Stimulated activated CD4-positive, alpha-beta T cell treated with anti-CD3 and anti-CD28 coated beads, Interleukin-12 subunit alpha, Interleukin-12 subunit beta, amount 100 ng/mL, for 24 hours (primary cell): ENCODE measurements at places on chromosomes 12 and 14.

GRCh38 chr14:105354541-105354940, 40.0 kb downstream of the PACS2 start:
- DNase-seq = no peak

DNA sequence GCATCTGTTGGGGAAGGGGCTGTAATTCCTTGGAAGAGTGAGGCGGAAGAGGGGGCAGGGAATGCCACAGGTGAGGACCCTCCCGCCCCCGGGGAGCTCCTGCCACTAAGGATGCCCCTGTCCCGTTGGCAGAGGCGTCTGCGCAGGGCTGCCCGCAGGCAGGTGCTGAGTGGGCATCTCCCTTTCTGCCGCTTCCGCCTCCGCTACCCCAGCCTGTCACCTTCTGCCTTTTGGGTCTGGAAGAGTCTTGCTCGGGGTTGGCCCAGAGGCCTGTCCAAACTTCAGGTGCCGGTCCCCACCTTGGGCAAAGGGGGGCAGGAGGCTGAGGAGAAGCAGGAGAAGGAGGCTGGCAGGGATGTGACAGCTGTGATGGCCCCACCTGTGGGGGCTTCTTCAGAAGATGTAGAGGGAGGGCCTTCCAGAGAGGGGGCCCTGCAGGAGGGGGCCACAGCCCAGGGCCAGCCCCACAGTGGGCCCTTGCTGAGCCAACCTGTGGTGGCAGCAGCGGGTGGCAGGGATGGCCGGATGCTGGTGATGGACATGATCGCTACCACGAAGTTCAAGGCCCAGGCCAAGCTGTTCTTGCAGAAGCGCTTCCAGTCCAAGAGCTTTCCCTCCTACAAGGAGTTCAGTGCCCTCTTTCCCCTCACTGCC, 10.0 kb downstream of the VRTN start:
- DNase-seq = no peak

DNA sequence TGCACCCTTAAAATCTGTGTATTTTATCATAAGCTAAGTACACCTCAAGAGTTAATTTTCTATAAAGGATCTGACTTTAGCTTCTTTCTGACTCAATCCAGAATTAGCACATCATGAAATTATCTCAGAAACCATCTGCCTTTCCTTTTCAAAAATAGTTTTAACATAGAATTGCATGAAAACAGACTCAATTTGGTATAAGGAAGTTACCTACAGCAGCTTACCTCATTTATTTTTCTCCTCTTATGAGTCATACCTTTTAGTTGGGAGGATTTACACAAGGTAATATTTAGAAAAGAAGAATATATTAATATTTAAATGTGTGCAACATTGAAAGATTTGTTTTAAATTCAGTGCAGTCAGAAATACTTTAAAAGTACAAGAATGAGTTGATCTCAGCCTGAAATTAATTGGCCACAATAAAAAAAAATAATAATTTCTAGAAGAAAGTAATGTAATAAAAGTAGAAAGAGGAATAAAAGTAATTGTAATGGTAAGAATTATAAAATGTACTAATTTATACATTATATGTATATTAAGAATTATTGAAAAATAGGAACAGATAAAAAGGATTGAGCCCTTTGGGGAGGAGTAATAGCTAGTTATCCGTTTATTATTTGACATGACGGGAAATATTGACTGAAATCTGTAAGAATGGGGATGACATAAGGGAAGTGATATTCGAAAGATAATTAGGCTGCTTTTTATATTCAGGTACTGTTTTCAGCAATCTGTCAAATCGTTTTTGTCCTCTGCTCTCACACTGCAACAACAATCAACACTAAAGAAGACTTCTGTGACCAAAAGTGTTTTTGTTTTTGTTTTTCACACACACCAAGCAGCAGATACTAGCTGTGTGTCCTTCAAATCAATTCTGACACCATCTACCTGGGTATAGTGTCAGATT, 20.5 kb downstream of the ADAM21 start:
- no peak for DNase-seq

DNA sequence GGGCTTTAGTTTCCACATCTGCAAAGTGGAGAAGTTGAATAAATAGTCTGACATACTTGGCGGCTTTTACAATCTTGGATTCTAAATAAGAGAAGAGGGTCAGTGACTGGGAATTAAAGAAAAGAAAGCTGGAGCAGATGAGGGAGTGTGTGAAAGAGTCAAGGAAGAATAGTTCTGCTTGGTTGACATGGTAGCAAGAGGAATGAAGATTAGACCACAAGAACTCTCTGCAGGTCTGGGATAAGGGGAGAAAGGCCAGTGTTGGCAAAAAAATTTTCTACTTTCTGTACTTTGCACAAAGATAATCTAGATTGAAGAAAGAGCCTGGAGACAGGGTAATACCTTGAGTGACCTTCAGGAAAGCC, 5.9 kb downstream of the ITGB7 start:
- no peak for DNase-seq

DNA sequence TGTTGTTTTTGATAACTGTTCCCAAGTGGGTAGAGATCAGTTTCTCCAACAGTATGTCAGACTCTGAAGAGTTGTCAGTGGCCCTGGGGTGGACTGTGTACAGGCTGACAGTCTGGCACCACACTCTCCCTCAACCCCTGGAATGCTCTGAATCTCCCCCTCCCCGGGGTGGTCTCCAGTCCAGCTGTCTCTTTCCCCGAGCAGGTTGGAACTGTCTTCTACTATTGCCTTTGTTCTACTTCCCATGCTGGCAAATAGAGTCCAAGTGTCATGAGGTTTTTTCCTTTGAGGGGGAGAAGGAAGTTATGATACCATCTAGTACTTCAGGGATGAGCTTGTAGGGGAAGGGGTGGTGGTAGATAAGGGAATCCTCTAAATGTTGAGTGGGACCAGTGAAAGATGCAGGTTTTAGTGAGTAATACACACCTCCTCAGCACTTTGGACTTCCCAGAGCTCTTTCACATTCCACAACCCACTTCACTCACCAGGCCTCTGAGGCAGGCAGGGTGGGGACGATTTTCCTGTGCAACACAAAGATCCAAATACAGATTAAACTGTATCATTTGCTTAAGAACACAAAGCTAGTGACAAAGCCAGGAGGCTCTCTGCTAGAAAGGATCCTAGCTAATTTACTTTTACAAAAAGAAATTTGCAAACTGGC, 170.7 kb upstream of the GZMB start:
- no peak for DNase-seq

- DNase-seq = no peak
These were observed 16.8 kb downstream of the FLVCR2 start for GRCh38 chr14:75595226-75595625.

DNA sequence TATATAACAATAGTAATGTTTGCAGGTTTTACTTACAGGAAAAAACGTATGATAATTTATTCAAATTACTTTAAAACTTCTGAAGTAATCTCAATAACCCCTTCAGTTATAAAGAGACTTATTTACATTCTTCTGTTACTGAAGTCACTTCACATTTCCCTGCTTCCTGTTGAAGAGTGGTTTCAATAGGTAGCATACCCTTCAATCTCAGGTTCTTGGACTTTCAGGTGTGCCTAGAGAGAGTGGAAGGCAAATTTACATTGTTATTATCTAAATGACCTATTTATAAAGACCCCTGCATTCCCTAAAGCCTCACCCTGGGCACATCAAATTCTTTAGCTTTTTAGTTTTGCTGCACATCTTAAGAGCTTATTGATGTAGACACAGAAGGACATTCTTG, 137.6 kb upstream of the AEBP2 start:
- DNase-seq = no peak

GRCh38 chr12:18849080-18849479, 111.2 kb downstream of the CAPZA3 start:
- DNase-seq = no peak

DNA sequence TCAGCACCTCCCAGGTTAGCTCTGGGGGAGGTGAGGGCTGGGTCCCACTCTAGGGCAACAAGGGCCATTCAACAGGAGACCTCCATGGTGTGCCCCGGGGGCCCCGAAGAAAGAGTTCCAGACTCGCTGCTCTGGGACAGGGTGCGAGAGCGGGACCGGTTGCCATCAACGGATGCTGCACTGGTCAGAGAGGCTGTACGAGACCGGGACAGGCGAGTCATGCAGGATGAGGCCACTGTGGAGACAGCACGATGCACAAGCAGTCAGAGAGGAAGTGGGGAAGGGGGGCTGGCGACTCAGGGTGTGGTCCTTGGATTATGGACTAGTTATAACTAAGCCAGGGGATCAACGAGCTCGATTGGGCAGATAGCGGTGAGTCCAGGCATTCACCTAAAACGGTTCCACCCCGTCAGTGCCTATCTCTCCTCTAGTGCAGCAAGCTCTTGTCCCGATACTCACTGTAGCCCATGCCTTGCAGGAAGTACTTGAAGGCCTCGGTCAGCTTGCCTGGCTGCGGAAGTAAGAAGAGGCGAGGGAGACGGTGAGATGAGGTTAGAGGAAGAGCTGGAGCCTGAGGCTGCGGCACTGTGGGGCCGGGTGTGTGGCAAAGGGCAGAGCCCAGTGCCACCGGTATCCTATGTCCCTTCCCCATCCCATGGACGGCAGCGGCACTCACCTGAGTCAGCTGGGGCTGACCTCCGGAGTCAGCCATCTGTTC, 7.2 kb downstream of the NDRG2 start:
- no peak for DNase-seq

DNA sequence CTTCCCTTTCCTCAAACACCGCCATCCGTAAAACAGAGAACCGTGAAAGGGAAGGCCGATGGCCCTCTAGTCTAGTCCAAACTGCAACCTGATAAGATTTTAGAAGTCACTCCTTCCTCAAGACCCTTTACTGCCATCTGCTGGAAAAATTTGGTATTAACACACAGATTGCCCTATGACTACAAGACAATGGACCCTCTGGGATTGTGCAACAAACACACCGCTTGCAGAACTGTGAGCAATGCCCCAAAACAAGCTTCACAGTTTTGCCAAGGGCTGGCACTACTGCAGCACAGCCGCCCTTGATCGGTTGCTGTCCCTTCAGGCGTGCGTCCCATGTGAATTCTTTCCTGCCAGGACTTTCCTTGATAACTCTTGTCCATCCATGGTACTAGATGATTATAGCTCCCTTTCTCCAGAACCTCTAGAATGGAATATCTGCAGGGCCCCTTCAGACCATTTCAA, 23.1 kb downstream of the LLPH start:
- DNase-seq = peak; percentile 16

GRCh38 chr12:116687888-116688287, 50.0 kb downstream of the SPRING1 start:
- peak; percentile 37 for DNase-seq

- DNase-seq = no peak
These were observed 2.8 kb downstream of the LRRC74A start for GRCh38 chr14:76829013-76829365.

DNA sequence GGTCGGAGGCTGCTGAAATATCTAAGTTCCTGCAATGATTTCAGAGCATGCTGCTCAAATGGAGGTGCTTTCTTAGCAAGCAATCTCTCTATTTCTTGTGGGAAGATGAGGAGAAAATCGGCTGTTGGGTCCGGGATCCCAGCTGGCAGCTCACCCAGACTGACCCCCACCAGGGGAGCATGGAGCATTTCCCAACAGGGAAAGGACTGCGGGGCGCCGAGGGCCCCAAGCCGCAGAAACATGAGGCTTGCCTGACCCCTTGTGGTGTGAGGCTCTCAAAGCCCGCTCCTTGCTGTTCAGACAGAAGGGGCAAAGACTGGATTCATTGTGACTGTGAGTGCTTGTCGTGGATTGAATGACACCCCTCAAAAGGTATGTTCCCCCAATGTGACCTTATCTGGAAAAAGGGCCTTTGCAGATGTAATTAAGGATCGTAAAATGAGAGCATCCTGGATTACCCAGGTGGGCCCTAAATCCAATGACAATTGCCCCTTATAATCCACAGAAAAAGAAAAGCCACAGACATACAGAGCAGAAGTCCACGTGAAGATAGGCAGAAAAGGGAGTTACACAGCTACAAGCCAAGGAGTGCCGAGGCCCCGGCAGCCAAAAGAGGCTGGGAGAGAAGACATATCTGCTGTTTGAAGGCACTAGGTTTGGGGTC, 116.3 kb upstream of the VASH1 start:
- no peak for DNase-seq

GRCh38 chr12:115017346-115017745, 333.4 kb upstream of the TBX3 start:
- DNase-seq = no peak

DNA sequence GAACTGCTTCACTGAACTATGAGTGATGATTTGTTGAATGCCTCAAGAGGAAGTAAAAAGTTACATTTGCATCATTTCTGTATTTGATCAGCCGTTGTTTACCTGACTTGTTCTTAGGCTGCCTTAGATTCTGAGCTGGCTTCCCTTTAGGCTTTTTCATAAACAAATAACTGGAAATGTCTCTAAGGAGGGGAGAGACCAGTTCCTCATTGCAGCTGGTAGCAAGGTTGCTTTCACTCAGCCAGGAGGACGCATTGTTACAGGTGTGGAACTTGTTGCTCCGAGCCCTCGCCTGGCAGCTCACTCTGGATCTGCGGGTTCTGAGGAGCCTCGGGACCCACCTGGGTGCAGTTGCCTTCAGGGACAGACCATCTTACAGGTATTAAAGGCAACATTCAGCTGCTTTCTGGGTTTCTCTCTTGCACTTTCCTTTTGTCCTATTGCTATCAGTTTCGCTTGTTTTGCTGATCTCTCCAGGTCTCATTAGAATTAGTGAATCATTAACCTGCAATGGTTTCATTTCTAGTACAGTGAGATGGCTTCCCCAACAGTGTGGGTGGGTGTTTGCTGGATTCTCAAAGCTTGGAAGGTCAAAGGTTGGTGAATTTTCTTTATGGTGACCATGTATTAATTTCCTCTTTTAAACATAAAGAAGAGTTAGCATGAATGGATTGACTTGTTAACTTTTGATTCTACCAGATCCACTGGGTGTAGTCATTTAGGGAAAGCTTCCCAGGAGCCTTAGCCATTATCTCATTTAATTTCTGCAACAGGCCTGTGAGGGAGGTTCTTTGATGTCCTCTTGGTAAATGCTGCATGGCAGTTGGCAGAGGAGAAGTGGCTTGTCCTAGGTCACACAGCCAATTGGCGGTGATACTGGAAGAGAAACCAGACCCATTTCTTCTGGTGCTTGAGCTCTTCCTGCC, at the start of gene PLEKHG7:
PLEKHG7 (plus strand) TSS at position 236 of the 926 bp plus-strand sequence. CDS start 3,643 bp downstream, outside the sequence.
- DNase-seq = no peak

DNA sequence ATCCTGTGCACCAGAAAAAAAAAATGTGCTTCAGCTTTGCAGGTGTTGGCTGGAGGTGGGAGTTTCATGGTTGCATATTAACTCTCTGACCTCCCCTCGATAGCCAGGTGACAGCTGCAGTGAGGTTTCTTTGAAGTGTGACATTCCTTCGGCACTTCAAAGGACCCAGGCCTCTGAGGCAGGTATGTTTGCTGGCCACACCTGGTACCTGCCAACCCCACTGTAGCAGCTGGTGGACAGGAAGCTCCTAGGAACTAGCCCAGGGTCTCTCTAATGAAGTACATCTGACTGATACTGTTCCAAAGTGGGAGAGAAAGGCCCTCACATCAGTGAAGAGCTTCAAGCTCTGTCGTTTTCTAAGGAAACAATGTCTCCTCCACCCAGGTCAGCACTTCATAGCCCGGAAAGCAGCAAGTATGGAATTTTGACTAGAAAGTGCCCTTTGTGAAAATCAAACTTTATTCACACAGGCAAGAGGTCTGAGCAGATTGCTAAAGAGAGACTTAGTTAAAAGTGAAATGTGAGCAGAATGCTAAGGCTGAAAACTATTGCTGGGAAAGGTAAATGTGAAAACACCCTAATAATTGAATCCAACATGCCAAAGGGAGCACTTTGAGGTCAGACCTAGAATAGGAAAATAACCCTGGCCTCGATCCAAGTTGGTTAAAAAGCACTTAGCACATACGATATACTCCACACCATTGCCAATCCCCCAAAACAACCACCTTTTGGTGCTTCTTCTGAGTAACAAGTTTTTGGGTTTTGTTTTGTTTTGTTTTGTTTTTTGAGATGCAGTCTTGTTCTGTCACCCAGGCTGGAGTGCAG, 71.3 kb downstream of the PHLDA1 start:
- DNase-seq = no peak
